Smooth muscle cell of bladder (primary cell): ENCODE measurements at places on chromosomes 12 and 14. TPM values are rescaled to one million over a fixed set of nuclear protein-coding genes. Genes with fewer than 3 reads are reported as not detected.

The CCDC198 gene
- not detected in 2 replicates for total RNA-seq

The AKAP5 gene
- 0.74 and 1.1 TPM in 2 replicates for total RNA-seq

The DTX1 gene
- 0.18 TPM in 1 of 2 replicates, not detected in the other for total RNA-seq

The RFLNA gene
- total RNA-seq = 0.18 and 0.28 TPM in 2 replicates

The FGD6 gene
- total RNA-seq = 3.6 and 6.2 TPM in 2 replicates

The EMP1 gene
- 20.7 and 21.3 TPM in 2 replicates for total RNA-seq

The ARL1 gene
- 71.5 and 117 TPM in 2 replicates for total RNA-seq

The C3AR1 gene
- total RNA-seq = 0.14 and 0.18 TPM in 2 replicates

The IFNG-AS1 gene
- not detected in 2 replicates for total RNA-seq

The MFAP5 gene
- 20.3 and 95.2 TPM in 2 replicates for total RNA-seq

The SYNDIG1L gene
- total RNA-seq = not detected in 2 replicates

The CLEC4D gene
- total RNA-seq = not detected in 2 replicates

The NGB gene
- total RNA-seq = not detected in 2 replicates
